ENCODE measurements at places on chromosomes 5 and 9. TPM values are rescaled to one million over a fixed set of nuclear protein-coding genes. Genes with fewer than 3 reads are reported as not detected.

GRCh38 chr9:114631166-114631565 lies 20.1 kb downstream of the TMEM268 start:
- no peak for DNase-seq

GRCh38 chr5:140225396-140225795 lies 50.4 kb downstream of the CYSTM1 start:
- DNase-seq = no peak

Gene GDNF
- not detected for total RNA-seq

Gene COX7C
- 350 TPM for total RNA-seq
